Progenitor cell of endocrine pancreas (in vitro differentiated cells): ENCODE measurements at places on chromosomes 13 and 19. TPM values are rescaled to one million over a fixed set of nuclear protein-coding genes. Genes with fewer than 3 reads are reported as not detected.
A peak's percentile ranks its signal among the peaks of the same experiment; 100 is the strongest.

KANK2 gene
- 27.6 and 29.1 TPM in 2 replicates for total RNA-seq

KLK3 gene
- not detected in 2 replicates for total RNA-seq

DNA sequence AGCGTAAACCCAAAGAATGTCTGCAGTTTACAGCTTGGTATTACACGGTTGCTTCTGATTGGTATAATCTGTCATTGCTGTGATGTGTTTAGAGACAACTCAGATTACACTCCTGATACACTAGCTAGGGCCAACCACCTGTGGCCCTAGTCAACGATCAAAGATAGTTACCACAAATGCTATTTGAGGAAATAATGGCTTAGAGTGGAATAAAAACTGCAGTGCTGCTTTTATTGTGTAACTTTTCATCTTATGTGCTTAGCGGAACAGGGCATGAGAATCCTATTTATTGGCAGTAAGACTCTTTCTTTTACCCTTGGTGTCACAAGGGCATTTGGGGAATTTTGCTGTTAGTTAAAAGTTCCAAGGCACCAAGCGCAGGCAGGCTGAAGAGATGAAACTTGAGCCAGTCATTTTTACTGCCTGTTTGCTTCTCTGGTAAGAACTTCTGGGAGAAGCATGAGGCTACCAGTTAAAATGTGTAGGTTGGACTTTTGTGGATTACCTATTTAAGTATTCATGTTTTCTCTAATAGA lies 363.3 kb downstream of the KCNRG start:
- no peak for DNase-seq
- peaks cover 17% of the 10 kb centered on the region for H3K4me1 ChIP-seq
- no peak overlapping the region for H3K27ac ChIP-seq
- no peak overlapping the region for H3K4me3 ChIP-seq
- no peaks in the 10 kb centered on the region for H3K27me3 ChIP-seq
- H3K36me3 ChIP-seq = peaks cover 7% of the 10 kb centered on the region

DNA sequence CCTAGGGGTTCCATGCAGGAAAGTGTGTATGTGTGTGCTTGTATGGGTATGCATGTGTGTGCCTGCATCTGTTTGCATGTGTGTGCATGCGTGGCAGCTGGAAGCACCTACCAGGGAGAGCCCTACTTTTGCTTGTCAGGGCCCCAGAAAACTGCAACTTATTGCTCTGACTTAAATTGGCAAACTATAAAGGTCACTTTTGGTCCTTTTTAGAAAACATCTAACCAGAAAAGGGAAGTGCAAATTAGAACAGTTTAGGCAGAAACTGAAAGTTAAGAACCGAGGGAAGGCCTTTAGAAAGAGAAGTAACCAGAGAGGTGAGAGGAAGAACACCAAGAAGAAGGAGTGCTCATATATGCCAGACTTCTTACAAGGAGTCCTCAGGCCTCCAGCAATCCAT lies 32.5 kb downstream of the DLEU7 start:
- H3K4me3 ChIP-seq = no peak overlapping the region
- H3K27ac ChIP-seq = no peak overlapping the region
- peaks cover 19% of the 10 kb centered on the region for H3K4me1 ChIP-seq
- DNase-seq = no peak

DNA sequence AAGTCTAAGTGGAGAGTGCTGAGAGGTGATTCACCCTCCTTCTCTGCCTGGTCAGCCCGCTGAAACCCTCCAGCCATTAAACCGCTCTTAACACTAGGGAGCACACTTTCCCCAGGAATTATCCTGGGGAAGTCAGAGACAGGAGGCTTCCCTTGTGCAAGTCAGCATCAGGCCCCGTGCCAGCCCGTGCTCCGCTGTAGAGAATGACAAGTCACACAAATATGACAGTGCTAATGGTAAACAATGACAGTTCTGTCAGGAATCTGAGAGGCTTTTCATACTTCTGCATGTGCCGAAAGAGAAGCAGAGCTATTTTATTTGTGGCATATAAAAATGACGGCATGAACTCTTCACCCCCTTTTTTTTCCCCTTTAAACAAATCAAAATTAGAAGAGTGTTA lies 816.9 kb upstream of the SLC10A2 start:
- H3K36me3 ChIP-seq = no peaks in the 10 kb centered on the region
- peak; percentile 36 for DNase-seq
- peaks cover 18% of the 10 kb centered on the region for H3K4me1 ChIP-seq

GRCh38 chr19:4512070-4512469 lies 6.2 kb downstream of the PLIN4 start:
- DNase-seq = no peak
- no peaks in the 10 kb centered on the region for H3K36me3 ChIP-seq
- H3K27me3 ChIP-seq = peaks cover 3% of the 10 kb centered on the region
- no peak overlapping the region for H3K27ac ChIP-seq
- H3K4me1 ChIP-seq = no peaks in the 10 kb centered on the region

GRCh38 chr13:46675016-46675415 lies 121.9 kb downstream of the ESD start:
- H3K36me3 ChIP-seq = peaks cover 8% of the 10 kb centered on the region
- peaks cover 21% of the 10 kb centered on the region for H3K4me1 ChIP-seq
- DNase-seq = no peak
- no peak overlapping the region for H3K4me3 ChIP-seq

SETDB2 gene
- total RNA-seq = 11.5 and 12.1 TPM in 2 replicates

- no peak overlapping the region for H3K4me3 ChIP-seq
- no peaks in the 10 kb centered on the region for H3K36me3 ChIP-seq
- DNase-seq = no peak
Measured at GRCh38 chr13:99756281-99756680, 215.3 kb downstream of the ZIC5 start.

PEX11G gene
- total RNA-seq = 5.5 and 6.1 TPM in 2 replicates

DNA sequence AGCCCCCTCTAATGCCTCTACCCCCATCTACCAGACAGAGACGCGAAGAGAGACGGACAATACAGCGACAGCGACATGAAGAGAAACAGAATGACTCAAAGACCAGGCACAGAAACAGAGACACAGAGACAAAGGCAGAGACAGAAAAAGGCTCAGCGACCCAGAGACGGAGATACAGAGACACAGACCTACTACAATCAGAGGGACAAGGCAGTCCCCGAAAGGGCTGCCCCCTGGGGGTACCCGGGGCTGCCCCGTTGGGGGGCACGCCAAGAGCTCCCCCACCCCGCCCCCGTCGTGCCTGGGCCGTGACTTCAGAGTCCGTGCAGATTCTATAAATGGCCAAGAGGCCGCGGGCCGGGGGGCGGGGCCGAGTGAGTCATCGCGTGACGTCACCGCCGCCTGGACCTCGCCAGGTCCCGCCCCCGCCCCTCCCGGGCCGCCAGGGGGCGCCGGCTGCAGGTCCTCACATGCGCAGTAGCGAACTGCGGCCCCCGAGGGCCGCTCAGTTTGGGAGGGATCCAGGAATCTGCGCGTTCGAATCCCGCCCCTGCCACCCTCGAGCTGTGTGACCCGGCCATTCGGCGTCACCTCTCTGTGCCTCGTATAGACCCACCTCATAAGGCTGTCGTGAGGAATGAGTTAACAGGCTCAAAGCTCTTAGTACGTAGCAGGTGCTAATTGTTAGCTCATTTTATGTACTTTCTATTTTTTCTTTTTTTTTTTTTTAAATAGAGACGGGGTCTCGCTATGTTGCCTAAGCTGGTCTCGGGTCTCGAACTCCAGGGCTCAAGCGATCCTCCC lies 2.7 kb upstream of the CNN1 start:
- peaks cover 7% of the 10 kb centered on the region for H3K4me1 ChIP-seq
- H3K4me3 ChIP-seq = peak overlapping the region; percentile 67
- peaks cover 37% of the 10 kb centered on the region for H3K27me3 ChIP-seq
- DNase-seq = peak; percentile 86

FAM124A gene
- 1.5 and 1.6 TPM in 2 replicates for total RNA-seq
